Foreskin keratinocyte (primary cell): ENCODE measurements at places on chromosomes 3 and 15. TPM values are rescaled to one million over a fixed set of nuclear protein-coding genes. Genes with fewer than 3 reads are reported as not detected.

GRCh38 chr15:33987444-33987843 is 19.1 kb downstream of the CHRM5 start:
- DNase-seq: no peak

DNA sequence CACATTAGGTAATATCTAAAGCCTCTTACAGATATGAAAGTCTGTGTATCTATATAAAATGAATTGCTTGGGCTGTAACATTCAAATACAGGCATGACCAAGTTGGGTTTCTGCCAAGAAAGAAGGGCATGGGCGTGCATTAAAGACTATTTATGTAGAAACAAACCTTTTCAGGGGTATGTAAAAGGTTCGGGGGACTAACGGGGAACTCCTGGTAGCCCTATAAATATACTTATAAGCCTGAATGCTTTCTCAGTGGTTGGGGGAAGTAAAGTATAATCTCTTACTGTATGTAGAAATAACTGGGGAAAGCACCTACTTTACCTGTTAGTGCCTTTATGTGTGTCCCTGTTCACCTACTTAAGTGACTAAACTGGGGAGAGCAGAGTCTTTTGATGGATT is 154.5 kb upstream of the TBL1XR1 start:
- DNase-seq: no peak

DNA sequence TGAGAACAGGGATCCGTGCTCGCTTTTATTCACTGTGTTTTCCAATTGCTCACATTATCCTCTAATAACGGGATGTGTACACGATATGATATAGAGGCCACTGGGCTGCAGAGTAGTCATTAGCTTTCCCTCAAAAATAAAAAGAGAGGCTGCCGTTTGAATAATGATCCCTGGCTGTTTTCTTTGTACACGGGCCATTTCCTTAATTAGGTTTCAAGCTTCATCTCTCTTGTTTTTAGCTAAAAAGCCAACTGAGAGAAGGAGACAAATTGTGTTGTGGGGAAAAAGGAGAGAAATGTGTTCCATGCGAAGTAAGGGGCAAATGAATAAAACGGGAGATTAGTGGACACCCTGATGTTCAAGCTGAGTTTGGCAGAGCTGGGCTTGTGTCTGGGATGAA is 174.2 kb downstream of the CACNA2D3 start:
- no peak for DNase-seq

GRCh38 chr3:172701751-172702150 is 9.1 kb downstream of the NCEH1 start:
- no peak for DNase-seq

DNA sequence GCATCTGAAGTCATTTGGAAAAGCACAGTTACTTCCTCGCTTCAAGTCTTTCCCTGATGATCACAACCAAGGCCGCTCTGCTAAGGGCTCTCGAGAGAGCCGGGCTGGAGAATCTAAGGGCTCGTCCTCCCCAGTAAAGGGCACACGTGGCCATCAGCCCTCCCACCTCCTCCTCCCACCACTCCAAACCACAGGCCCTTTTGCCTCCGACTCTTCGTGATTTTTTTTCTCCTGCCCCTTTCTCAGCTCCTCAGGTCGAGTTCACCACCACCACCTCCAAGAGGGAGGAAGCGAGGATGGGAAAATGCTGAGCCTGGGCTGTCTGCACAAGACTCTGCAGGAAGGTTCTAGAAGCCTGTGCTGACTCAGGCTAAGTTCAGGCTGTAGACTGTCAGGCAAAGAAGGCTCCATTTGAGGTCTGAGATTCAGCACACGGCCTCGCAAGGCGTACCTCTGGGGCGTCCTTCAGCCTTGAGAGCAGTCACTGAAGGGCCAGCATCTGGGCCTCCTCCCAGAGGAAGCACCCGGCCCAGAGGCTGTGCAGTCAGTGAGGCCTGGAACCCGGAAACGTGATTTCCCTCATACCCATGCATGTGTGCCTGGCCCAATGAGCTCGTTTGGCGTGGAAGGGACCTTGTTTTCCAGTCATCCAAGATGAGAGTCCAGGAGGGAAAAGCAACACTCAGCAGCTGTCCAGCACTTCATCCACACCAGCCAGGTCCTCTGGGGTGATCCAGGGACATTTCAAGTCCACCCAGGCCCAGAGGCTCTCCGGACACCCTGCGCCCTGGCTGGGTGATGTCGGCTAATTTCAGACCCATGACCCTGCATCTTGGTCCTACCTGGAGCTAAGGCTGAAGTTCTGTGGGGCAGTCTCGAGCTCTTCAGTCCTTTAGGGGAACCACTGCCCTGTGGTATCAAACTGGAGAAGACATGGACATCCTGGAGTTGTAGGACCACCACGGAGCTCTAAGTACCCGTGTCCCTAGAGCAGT is 196.8 kb downstream of the XXYLT1 start:
- no peak for DNase-seq

DNA sequence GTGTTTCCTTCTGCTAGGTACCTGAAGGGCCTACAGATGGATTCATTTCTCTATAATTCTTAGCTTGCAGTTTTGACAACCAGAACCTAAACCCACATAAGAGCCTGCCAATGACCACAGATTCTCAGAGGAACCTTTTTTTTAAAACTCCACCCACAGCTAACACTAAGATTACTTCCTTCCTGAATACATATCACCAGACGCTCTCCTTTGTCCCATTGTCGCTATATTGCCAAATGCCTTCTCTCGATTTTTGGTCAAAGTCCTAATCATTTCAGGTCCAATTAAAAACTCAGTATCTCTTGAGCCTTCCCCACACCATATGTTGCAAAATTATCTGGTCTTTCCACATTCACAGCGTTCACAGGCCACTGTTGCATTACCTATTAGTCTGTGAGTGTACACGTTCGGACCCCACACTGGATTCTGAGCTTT is 12.4 kb downstream of the ZNF710 start:
- no peak for DNase-seq

- no peak for DNase-seq
These were observed 23.6 kb downstream of the GABRA5 start for GRCh38 chr15:26890451-26890850.

DNA sequence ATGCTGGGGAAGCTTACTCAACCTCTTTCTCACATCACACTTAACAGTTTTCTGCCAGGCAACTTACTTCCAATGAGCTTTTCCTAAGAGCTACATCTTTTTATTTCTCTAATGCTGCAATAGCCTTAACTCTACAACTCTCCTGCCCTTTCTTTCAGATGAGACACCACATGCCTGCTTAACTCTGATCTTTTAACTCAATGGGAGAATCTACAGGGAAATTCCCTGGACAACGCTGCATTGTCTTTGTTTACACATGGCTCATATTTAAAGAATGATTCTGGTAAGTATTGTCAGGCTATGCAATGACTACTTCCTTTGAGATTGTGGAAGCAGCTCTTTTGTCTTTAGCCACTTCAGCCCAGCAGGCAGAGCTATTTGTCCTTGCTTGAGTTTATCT is 353.1 kb upstream of the BCHE start:
- DNase-seq: peak; percentile 92

DNA sequence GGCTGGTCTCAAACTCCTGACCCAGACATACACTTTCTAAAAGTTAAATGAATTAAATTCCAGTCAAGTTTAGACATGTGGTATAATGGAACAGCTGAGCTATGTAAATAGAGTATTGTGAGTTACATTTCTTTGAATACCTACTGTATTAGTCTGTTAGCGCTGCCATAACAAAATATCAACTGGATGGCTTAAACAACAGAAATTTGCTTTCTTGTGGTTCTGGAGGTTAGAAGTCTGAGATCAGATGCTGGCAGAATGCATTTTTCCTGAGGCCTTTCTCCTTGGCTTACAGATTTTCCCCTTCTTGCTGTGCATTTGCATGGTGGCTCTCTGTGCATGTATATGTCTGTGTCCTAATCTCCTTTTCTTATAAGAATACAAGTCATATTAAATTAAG is 101.5 kb upstream of the TGFBR2 start:
- peak; percentile 81 for DNase-seq

SYNPR gene
- not detected in 2 replicates for total RNA-seq

CDAN1 gene
- 9.9 and 10.9 TPM in 2 replicates for total RNA-seq

OSTN gene
- total RNA-seq: not detected in 2 replicates

CTDSPL2 gene
- 37.2 and 37.7 TPM in 2 replicates for total RNA-seq

ZNF620 gene
- total RNA-seq: 1.1 and 1.3 TPM in 2 replicates

MTHFS gene
- 20.1 and 23.1 TPM in 2 replicates for total RNA-seq

MESP2 gene
- total RNA-seq: 0.88 and 1.3 TPM in 2 replicates

NR2F2 gene
- total RNA-seq: 24.9 and 30.6 TPM in 2 replicates

GRK7 gene
- not detected in 2 replicates for total RNA-seq

CLRN1 gene
- total RNA-seq: not detected in 2 replicates

GADL1 gene
- not detected in 2 replicates for total RNA-seq

SLC22A13 gene
- total RNA-seq: 0.17 and 0.21 TPM in 2 replicates

POTEB3 gene
- not detected in 2 replicates for total RNA-seq
